Activated CD4-positive, alpha-beta T cell treated with anti-CD3 and anti-CD28 coated beads for 36 hours (primary cell): ENCODE measurements at places on chromosomes 3 and 15. TPM values are rescaled to one million over a fixed set of nuclear protein-coding genes. Genes with fewer than 3 reads are reported as not detected.

The SLC15A2 gene
- 0.53 TPM for total RNA-seq

The ACSBG1 gene
- total RNA-seq: not detected

The LSMEM2 gene
- not detected for total RNA-seq

The ITIH1 gene
- total RNA-seq: not detected

The ZPLD1 gene
- not detected for total RNA-seq

The MAP3K13 gene
- 14.3 TPM for total RNA-seq

The TM4SF1 gene
- total RNA-seq: not detected

The SPINK8 gene
- not detected for total RNA-seq

The SPSB4 gene
- not detected for total RNA-seq

The PLA2G4D gene
- not detected for total RNA-seq

The PRKAR2A gene
- total RNA-seq: 35.2 TPM

The RGMA gene
- total RNA-seq: 0.11 TPM

The NFKBIZ gene
- total RNA-seq: 56.7 TPM
